ENCODE measurements at places on chromosomes 4 and X.

GRCh38 chr4:2823671-2824328, 19.8 kb upstream of the ADD1 start:
- DNase-seq: no peak

DNA sequence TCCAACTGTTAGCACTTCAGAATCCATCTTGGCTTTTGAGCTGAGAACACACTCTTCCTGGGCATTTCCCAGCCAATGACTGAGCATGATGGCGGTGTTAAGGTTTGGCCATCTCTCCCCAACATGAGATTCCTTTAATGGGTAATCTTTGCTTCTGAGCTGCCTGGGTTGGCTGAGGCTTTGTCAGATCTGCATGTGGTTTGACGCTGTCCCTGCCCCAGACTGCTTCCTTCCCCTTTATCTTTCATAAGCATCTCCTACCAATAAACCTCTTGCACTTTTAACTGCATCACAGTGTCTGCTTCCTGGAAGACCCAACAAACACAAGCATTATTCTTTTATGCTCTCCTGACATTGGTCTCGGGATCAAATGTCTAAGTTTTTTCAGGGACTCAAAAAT, 31.5 kb upstream of the DIPK2B start:
- DNase-seq: no peak

DNA sequence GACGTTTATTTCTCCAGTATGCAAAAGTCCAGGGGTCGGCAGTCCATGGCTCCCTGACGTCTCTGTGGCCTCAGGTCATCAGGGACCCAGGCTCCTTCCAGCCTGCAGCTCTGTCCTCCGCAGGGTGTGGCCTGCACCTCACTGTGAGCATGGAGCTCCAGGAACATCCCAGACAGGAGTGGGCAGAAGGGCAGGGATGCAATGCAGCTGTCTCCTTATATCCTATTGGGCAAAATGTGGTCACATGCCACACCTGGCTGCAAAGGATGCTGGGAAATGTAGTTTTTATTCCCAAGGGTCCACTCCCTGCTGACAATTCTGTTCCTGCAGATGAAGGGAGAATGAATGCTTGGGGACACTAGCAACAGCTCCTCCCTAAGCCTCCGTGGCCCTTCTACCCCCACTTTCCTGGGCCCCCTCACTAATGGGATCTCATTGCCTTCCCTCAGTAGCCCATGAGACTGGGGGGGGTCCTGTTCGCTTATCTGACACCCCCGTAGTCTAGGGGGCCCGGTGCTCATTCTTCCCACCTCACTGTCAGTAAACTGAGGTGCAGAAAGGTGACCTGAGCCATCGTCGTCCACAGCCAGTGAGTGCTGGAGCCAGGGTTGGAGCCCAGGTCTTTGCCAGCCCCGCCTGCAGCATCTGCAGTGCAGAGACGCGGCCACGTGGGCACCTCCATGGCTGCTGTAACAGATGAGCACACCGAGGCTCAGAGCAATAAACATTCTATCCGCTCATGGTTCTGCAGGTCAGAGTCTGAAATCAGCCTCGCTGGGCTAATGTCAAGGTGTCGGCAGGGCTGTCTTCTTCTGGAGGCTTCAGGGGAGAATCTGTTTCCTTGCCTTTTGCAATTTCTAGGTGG, 5.9 kb upstream of the GRPEL1 start:
- DNase-seq: peak; percentile 46

- peak; percentile 46 for DNase-seq
Observed at GRCh38 chr4:170420255-170420693, 330.5 kb upstream of the AADAT start.

DNA sequence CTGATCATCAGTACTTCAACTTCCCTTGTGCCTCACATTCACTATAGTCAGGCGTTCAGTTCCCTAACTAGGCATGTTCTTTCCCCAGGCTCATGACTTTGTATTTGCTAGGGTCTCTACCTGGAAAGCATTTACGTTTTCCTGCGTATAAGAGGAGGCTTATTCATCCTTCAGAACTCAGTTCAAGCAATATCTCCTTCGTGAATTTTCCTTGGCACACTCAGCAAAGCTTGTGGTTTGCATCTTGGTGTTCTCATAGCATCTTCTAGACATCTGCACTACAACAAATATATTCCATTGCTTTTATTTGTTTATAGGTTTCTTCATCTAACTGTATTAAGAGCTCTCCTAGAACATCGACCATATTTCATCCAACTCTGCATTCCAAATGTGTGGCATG, 2.6 kb downstream of the CXCL6 start:
- no peak for DNase-seq

DNA sequence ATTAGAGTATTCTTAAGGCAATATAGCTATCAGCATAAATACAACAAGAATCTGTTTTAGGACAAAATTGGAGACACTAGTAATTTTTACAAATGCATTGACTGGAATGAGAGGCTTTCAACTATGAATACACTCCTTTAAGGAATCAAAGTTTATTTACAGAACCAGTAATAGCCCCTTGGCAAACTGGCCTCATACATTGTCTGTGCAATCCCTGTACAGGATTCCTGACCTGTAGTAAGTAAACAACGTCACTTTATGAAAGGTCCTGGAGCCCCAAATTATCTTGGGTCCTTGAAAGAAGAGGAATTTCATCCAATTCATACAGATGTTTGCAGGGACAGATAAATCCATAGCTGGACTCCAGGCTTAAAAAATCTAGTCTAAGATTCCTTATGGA, 25.4 kb upstream of the CXCL3 start:
- no peak for DNase-seq

DNA sequence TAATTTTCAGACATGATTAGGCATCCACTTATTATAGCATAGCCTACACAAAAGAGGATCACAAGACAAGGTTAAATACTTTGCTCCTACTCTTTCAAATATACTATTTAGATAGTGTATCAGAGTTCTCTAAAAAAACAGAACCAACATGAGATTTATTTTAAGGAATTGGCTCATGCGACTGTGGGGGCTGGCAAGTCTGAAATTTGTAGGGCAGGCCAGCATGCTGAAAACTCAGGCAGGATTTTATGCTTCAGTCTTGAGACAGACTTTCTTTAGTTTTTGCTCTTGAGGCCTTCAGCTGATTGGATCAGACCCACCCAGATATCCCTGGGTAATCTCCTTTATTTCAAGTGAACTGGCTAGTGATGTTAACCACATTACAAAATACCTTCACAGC, 169.5 kb downstream of the MAML3 start:
- no peak for DNase-seq

- no peak for DNase-seq
Observed at GRCh38 chr4:123090886-123091285, 168.5 kb upstream of the NUDT6 start.

- DNase-seq: peak; percentile 58
Observed at GRCh38 chr4:67721770-67722597, 21.0 kb upstream of the UBA6 start.

DNA sequence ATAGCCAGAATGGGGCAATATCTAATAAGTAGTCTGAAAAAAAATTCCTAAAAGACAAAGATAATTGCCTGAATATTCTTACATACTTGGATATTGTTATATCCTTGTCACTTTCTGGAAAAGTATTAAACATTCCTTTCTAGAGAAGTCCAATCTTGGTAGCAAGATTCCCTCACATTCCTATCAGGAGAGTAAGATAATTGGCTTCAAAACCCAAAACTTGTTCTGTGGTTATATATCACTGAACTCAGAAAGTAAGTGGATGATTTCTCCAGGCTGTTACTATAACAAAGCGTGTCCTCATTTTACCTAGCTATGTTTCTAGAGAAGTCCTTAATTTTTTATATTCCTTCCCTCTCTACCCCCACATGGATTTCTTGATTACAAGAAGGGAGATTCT, 46.0 kb upstream of the TEX13A start:
- peak; percentile 68 for DNase-seq

GRCh38 chr4:155434904-155435303, 58.1 kb upstream of the MAP9 start:
- no peak for DNase-seq

GRCh38 chrX:20672476-20672875, 405.8 kb upstream of the RPS6KA3 start:
- peak; percentile 9 for DNase-seq

DNA sequence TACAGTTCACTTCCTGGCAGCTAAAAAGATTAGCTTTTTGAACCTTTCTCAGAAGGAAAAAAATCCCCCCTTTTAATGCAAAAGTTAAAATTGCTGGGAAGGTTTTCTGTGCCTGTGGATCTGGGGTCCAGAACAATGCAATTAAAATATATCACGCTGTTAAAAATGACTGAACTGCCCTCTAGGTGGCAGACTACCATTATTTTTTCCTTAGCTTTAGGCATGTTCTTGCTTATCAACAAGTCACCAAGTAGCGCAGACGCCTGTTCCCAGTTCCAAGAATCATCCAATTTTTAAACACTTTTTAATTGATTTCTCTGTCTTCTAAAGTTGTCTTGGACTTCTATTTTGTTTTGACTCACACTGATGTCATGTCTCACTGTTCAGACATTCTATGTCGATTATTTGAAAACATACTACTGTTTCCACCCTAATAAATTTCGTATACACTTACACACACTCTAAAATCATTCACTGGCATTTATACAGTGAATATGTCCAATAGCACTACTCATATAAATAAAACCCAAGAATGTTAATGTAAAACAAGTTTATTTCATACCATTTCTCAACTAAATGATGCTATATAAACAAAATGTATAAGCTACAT, 661.6 kb downstream of the RAPGEF2 start:
- DNase-seq: peak; percentile 78

DNA sequence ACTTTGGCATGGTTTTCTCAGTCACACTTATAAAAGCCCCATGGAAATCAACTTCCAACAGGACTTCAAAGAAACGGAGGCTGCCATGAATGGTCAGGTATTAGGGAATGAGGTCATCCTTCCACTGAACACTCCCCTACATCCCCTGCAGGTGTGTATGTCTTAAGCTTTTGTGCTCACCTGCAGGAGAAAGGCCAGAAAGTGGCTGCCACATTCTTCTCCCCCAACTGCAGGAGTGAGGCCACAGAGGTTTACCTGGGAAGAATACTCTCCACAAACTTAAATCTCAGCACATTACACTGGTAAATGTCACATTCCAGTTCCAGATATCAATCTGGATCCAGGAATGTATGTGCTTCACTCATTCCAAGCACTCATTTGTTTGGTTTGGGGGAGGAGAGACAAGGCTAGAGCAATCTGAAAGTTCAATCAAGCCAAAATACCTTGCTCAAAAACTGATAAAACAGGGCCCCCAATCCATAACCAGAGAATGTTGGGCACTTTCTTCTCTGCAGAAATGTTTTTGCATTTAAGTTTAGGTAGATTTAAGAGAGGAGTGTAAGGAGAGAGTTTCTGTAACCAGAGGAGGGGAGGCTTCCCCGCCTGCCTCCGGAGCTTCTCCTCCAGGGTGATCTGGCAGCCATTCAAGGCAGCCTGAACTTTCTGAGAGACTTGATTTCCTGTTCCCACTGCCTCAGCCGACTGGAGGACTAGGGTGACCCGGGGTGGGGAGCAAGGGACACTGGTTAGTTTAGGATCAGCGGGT, 15.4 kb downstream of the FAM9C start:
- peak; percentile 68 for DNase-seq

- DNase-seq: peak; percentile 95
Observed at GRCh38 chr4:47525154-47525819, 40.2 kb downstream of the ATP10D start.

GRCh38 chr4:134202166-134202956, 772 bp upstream of the PABPC4L start:
- no peak for DNase-seq

- no peak for DNase-seq
Observed at GRCh38 chr4:48454591-48454990, 28.6 kb upstream of the SLC10A4 start.

DNA sequence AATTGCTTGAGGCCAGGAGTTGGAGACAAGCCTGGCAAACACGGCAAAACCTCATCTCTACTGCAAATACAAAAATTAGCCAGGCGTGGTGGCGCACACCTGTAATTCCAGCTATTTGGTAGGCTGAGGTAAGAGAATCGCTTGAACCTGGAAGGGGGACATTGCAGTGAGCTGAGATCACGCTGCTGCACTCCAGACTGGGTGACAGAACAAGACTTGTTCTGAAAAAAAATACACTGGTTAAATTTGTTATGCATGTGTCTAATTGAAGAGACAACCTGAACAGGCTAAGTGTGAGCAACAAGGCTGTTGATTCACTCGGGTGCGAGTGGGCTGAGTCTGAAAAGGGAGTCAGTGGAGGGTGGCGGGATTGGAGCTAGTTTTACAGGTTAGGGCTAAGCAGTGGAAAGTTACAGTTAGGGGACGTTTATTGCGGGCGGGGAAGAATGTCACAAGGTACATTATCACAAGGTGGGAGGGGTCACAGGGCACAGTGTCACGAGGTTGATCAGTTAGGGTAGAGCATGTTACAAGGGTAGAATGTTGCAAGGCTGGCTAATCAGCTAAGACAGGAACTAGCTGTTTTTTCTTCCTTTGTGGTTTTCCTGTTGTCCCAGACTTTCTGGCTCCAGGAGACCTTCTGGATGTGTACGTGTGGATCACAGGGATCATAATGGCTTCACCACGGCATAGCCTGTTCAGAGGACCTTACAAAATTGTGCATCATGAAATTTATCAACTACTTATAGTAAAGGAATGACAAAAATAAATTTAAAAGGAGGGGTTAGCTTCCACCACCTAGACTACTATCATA, 115.8 kb downstream of the NAA11 start:
- DNase-seq: no peak

DNA sequence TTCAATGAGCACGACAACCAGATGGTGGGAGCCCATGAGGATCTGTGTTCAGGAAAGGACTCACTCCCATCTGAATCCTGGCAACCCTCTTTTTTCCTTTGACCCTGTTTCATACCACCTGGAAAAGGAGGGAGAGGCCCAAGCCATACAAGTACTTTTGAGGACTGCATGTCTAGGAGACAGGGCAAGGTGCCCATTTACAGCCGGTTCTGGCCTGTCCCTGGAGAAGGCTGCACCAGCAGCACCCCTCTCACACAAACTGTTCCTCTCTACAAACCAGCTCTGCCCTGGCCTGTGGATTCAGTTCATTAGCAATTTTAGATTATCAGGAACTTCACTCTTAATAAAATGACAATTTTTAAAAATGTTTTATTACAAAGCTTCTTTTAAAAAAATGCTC, 57.5 kb downstream of the HADH start:
- DNase-seq: no peak

DNA sequence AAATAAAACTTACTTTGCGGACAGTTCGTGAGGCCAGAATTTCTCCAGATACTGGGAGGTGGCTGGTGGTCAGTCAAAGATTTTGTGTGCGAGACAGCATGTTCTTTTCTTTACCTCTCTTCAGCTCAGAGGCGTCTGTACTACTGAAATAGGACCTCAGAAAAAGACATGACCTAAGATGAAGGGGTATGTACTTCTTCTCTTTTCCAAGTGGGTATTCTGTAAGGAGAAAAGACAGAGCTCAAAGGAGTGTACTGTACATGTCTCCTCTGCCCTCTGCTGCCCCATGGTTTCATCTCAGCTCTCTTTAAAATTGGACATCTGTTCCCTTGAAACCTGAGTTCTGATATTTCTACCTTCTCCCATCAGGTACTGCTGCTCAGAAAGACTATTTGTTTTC, 38.1 kb downstream of the SEPTIN11 start:
- no peak for DNase-seq
